Stimulated activated CD8-positive, alpha-beta memory T cell treated with anti-CD3 and anti-CD28 coated beads, Interleukin-7, amount 100 ng/mL, for 1 hour (primary cell): ENCODE measurements at places on chromosomes 4 and X.

GRCh38 chrX:140440876-140441275 lies 64.0 kb downstream of the SOX3 start:
- no peak for DNase-seq

- no peak for DNase-seq
Measured at GRCh38 chr4:121978172-121978516, 26.3 kb upstream of the TRPC3 start.

DNA sequence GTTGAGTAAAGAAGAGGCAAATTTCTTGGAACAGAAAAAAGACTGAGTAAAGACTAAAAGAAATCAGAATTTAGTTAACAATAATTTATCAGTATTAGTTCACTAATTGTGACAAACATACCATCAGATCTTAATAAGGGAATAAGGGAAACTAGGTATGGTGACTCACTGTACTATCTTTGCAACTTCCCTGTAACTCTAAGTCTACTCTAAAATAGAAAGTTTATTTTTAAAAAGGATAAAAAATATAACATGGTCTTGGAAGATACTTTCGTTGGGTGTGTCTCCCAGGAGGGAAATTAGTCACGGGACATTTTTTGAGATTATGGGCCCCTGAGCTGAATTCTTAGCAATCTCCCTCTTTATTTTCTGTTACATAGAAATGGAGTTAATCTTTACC lies 97.3 kb downstream of the EMCN start:
- DNase-seq, result no peak

DNA sequence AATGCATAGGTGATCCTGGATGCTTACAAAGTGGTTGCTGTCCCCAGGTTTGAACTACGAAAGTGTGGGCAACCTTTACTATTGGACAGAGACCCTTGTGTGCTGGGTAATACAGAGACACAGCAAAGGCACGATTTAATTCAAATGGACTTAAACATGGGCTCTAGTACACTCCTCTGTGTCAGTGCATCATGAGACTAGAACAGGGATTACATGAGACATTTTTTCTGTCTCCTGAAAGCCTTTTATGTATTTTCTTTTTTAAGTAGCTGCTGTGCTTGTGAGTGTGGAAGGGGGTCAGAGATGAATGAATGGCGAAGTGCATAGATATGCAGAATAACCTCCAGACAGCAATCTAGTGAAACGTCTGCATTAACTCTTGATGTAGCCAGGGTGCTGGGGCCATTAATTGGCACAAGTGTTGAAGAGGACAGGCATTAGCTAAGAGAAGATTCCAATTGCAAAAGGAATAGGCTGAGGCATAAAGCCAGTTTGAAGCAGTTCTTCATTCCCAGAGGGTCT lies 218.4 kb downstream of the STIM2 start:
- DNase-seq, result no peak

- DNase-seq, result no peak
Measured at GRCh38 chr4:48481581-48481980, 1.6 kb upstream of the SLC10A4 start.

- no peak for DNase-seq
Measured at GRCh38 chrX:16416588-16416987, 233.4 kb upstream of the S100G start.

GRCh38 chrX:13092455-13092941 lies 48.1 kb upstream of the FAM9C start:
- DNase-seq, result peak; percentile 38

DNA sequence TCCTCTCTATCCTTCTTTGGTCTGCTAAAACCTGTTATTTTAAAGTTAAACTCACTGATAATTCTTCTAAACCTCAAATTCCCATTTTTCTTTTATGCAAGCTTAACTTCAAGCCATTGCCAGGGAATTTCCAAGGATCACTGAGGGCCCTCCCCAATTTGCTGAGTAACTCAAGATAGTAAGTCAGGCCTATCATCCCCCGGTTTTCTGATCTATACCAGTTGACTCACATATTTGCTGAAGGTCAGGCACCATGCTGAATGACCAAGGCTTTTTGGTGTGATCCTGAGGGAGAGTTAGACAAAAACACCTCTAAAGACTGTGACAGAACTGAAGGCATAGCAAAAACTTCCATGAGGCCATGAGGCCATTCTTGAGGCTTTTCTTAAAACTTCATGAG lies 1301.9 kb downstream of the PCDH7 start:
- DNase-seq, result no peak
